ENCODE measurements at places on chromosomes 3 and 15.

DNA sequence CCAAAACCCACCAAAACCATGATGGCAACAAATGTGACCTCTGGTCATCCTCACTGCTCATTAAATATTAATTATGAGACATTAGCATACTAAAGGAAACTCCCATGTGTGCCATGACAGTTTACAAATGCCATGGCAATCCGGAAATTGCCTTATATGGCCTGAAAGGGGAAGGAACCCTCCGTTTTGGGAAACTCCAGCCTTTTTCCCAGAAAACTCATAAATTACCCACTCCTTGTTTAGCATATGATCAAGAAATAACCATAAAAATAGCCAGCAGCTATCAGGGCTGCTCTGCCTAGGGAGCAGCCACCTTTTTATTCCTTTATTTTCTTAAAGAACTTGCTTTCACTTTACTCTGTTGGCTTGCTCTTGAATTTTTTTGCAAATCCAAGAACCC, 992.7 kb downstream of the NTRK3 start:
- no peak for DNase-seq

DNA sequence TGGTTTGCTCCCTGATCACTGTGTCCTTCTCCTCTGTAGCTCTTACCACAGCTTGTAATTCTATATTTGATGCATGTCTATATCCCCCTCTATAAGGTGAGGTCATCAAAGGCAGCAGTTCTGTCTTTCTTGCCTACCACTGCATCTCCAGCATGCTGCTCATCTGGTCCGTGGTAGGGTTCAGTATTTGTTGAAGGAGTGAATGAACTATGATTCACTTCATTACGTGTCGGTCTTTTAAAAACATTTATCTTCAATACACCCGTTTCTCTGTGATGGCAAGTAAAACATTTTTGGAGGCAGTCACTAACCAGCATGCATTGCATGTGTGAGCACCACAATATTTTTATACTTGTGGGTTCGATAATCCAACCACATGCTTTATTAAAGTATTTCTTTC, 27.6 kb downstream of the CHST14 start:
- no peak for DNase-seq

- no peak for DNase-seq
Observed at GRCh38 chr15:64004056-64004455, 42.2 kb downstream of the DAPK2 start.

- no peak for DNase-seq
Observed at GRCh38 chr15:63522225-63522578, 17.8 kb downstream of the USP3 start.

DNA sequence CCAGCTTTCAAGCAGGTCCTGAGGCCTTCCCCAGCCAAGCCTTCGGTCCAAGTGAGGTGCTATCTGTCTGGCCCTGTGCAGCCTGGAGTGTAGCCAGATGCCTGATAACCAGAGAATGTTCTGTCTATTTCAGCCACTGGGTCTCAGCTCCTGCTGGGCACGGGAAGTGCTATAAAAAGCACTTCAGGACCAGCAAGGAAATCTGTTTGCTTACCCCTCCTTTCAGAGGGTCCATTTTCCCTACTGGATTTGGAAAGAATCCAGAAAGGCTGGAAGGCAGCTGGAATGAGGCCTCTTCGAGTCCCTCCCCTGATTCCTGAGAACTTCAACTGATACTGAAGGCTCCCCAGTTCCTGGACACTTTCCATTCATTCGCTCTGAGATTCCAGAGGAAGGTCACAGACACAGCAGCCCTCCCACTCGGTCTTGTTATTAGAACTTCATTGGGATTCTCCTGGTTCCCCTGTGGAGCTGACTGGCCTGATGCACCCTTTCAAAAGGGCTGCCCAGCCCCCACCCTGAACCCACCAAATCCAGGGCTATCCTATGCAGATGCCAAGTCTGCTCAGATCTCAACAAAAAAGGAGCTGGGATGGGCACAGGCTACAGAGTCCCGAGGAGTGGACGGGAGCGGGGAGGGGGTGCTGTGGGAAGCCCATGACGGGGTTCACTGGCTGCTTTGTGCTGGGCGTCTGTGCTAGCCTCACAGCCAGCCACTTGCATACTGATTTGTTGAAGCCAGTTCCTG, 70.4 kb downstream of the UMPS start:
- no peak for DNase-seq

DNA sequence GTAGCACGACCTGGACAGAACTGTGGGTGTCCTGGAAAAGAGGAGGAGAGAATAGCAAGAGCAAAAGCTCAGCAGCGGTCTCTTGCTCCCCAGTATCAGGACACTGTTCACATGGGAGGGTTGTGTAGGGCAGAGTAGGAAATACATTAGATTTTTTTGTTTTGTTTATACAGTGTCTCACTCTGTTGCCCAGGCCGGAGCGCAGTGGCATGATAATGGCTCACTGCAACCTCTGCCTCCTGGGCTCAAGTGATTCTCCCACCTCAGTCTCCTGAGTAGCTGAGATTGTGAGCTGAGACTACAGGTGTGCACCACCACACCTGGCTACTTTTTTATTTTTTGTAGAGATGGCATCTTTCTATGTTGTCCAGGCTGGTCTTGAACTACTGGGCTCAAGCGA, 53.3 kb downstream of the FNDC3B start:
- DNase-seq = no peak

Measured in SW480 (cell line).